ENCODE measurements at places on chromosomes 5 and 9.
A peak's percentile ranks its signal among the peaks of the same experiment; 100 is the strongest.

- no peak for DNase-seq
Measured at GRCh38 chr9:99966001-99966400, 59.5 kb downstream of the STX17 start.

GRCh38 chr9:73437758-73438157, 286.1 kb downstream of the ANXA1 start:
- DNase-seq = no peak

- no peak for DNase-seq
Measured at GRCh38 chr9:79555474-79556089, 16.2 kb upstream of the TLE4 start.

- DNase-seq = no peak
Measured at GRCh38 chr5:163908253-163908652, 402.8 kb downstream of the MAT2B start.

GRCh38 chr5:172444110-172444510, 10.2 kb downstream of the SH3PXD2B start:
- no peak for DNase-seq

DNA sequence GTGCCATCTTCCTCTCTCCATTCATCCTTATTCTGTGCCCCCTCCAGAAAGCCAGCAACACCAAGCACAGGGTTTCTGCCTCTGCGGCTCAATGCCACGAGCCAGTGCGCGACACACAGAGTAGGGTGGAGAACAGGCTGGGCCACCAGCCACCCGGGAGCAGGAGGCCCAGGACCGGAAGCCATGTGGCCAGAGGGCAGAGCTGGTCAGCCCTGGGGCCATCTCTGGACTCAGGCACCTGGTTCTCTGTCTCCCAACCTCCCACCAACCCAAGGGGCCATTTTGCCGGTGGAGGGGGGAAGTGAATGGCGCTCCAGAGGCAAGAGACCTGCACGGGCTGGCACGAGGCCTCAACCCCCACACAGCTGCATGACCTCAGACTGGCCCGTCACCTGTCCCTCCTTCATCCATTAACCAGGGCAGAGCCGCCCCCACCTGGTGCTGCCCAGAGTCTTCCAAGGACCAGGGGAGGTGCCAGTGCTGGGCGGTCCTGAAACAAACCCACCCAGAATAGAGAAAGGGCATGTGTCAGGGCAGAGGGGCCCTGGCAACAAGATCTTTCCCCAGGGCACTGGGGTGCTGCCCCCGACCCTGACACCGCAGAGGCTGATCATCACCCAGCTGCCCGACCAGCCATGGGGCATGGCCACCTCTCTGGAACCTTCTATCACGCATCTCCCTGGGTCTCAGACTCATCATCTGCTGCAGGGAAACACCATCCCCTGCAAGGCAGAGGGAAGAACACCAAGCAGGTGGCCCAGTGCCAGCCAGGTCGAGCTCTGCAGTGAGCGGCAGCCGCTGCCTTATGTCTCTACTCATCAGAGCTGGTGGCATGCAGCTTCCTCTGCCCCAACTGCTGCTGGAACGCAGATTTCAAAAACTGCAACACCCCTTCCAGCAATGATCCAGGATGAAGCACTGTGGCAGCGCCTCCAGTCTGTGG, 11.9 kb downstream of the VAV2 start:
- no peak for DNase-seq

DNA sequence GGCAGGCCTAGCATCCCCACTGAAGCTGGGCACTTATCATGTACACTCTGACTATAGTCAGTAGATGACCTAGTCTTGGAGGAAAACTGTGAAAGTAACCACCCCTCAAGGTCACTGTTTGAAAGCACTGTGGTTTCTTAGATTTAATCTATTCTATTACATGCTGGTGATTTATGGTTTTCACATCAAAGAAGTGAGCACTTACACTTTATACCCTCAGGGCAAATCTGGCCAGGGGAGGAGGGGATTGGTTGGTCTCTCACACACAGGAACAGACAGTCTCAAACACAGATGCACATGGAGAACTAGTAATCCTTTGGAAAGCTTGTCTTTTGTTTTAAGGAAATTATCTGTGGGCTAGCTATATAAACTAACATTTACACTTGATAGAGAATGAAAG, 17.9 kb upstream of the SPIN1 start:
- DNase-seq = no peak

- DNase-seq = no peak
Measured at GRCh38 chr5:86797677-86798076, 179.9 kb downstream of the COX7C start.

DNA sequence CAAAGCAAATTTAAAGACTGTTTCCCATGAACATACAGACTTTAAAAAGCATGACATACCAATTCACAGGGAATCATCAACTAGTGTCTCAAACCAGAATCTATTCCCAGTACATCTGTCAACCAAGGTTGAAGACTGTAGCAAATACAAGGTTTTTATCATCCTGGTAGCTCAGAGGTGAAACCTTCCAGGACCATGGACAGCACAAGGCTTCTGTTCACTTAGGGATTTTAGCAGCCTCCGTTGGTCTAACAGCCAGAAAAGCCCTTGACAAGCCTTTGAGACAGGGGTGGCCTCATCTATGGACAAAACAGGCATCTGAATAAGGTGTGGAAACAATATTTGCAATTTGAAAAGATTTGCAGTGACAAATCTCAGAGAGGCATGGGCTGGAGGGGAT, 119.0 kb downstream of the TRIM32 start:
- no peak for DNase-seq

GRCh38 chr9:108842610-108843295, 13.0 kb downstream of the ACTL7B start:
- DNase-seq = no peak

GRCh38 chr5:73482383-73483136, 15.7 kb upstream of the BTF3 start:
- DNase-seq = no peak

GRCh38 chr5:6496207-6496584, 47.5 kb downstream of the UBE2QL1 start:
- no peak for DNase-seq

- DNase-seq = no peak
Measured at GRCh38 chr9:124477211-124477647, 27.0 kb downstream of the ADGRD2 start.

DNA sequence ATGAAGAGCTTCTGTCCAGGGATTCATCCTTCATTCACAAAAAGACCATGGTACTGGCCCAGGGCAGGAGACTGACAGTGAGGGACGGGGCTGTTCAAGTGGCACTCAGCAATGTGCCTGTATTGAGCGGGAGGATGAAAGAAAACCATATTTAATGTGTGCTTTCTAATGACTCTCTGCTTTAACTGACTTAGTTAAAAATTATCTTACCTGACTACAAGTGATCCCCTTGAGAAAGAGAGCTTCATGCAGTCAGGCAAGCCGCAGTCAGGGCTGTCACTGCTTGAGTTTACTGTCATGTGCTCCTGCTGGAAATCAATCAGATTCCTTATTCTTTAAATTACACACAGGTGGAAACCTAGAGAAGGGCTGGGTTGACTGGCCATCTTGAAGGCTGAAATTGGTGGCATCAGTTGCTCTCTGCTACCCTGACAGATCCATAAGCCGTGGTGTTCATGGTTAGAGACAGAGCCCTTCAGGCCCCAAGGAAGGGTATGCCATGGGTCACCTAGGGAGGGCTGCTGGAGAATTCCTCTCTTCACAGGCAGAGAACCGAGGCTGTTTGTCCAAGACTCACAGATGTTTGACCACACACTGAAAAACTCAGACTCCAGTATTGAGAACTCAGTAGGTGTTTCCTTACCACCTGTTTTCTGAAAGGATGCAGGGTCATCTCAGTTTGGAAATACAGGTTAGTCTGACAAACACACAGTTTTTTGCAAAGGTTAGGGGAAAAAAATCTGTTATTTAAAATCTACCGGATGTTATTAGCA, 70.9 kb downstream of the TRIO start:
- no peak for DNase-seq

GRCh38 chr5:134857401-134857800, 11.6 kb downstream of the C5orf24 start:
- DNase-seq = no peak

DNA sequence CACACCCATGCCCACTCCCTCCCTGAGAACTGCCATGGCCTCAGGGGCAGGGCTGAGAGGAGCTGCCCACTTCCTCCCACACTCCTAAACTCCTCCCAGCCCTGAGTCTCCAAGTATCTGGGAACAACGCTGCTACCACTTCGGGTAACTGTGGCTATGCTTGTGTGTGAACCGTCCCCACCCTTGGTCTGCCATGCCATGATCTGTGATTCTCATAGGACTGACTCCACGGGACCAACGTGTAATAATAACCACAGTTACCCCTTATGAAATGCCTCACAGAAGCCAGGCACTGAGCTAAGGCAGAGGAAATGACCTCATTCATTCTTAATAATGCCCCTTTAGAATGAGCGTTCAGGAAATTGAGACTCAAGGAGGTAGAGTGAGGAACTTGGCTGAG, 103.9 kb upstream of the SMIM23 start:
- no peak for DNase-seq

GRCh38 chr9:85515021-85515420, 226.7 kb downstream of the AGTPBP1 start:
- no peak for DNase-seq

DNA sequence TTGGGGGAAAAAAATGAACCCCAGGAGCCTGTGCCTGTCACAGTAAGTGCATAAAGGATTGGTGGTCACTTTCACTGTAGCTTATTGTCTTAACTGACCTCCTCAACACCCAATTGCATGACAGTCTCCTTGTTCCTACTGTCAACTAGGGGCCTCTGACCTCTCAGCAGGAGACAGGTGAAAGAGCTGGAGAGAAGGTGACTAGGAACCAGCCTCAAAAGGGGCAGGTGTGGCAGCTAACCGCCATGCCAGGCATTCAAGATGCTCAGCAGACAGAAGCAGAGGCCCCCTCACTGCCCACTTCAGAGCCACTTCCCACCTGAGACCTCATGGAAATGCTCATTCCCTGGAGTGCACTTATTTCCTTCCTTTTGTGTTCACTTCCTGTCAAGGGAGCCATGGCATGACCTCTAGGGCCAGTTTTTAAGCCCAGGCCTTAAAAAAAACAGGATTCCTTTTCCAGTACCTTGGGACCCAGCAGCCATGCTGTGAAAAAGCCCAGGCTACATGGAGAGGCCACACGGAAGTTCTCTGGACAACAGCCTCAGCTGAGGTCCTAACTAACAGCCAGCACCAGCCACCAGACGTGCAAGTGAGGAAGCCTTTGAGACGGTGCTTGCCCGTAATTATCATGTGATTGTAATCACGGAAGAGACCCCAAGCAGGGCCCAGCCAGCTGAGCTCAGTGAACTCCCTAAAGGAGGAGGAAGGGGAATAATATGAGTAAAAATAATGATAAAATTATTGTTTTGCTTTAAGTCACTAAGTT, 74.9 kb downstream of the NSUN2 start:
- peak; percentile 46 for DNase-seq

- DNase-seq = no peak
Measured at GRCh38 chr5:161002571-161003074, 150.6 kb upstream of the ATP10B start.

DNA sequence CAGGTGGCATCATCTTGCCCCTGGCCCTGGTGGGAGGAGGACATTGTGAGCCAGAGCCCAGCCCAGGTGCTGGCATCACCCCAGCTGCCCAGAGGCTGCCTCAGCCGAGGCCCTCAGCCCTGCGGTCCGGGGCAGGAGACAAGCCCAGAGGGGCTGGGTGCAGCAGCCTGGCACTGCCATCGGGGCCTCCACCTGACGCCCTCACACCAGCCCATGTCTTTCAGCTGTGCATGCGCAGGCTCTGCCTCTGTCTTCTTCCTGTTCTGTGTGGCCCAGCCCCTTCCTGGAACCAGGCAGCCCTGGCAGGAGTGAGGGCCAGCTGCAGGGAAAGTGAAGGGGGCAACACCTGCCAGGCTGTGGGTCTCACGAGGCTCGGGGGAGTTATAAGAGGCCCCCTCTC, 4.8 kb upstream of the CEL start:
- no peak for DNase-seq

- no peak for DNase-seq
Measured at GRCh38 chr5:126124706-126125345, 298.4 kb upstream of the GRAMD2B start.

DNA sequence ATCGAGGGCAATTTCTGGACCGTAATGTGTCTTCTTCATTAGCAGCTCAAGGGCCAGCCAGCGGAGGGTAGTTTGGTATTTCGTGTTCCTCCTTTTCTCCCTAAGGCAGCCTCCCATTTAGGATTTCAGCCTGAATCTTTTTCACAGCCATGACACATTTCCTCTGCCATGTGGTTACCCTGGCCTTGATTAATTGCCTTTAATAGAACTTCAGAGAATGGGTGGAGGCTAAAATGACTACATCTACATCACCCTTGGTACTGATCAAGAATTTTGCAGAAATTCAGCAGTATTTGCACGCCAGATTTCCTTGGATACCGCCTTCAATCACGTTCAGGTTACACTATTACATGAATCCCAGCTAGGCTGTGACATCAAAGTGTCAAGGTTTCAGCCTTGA, 58.0 kb downstream of the ADAMTS16 start:
- DNase-seq = no peak

- DNase-seq = no peak
Measured at GRCh38 chr9:134296301-134297082, 29.8 kb upstream of the RXRA start.

DNA sequence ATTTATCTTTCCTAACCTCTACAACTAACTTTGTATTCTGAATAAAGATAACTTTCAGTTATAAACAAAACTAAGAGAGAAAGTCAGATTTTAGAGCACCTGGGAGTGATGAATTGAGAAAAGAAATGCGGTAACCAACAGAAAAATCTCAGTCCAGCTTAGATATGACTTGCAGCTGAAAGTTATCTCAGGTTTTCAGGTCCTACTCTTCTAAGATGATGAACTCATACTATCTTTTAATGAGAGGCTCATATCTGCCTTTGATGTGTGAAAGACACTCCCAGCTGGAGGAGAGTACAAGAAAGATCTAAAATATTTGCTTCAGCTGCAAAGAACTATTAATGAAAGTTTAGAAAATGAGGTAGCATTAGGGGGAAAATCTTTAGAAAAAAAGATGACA, 190.5 kb downstream of the DENND1A start:
- no peak for DNase-seq

DNA sequence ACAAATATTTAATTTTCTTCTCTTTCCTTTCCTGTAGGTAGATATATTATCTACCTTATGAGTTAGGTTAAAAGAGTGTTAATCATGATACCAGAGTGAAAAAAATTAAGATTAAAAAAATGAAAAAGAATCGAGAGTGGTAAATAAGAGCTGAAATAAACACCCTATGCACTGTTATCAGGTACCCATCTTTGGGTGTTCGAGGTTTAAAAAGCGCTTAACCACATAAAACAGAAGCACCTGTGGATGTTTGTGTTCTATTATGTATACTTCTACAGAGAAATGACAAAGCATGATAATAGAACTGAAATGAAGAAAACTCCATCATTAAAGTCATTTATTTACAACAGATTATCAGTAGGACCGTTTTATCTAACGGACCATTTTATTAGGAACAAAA, 25.7 kb upstream of the GCNT4 start:
- DNase-seq = no peak

GRCh38 chr9:71861618-71862017, 49.4 kb downstream of the ABHD17B start:
- DNase-seq = no peak

GRCh38 chr5:6080436-6080835, 297.9 kb downstream of the MED10 start:
- peak; percentile 73 for DNase-seq

Measured in osteocyte (in vitro differentiated cells).